ENCODE measurements at places on chromosomes 5 and 9. TPM values are rescaled to one million over a fixed set of nuclear protein-coding genes. Genes with fewer than 3 reads are reported as not detected.

The GNPDA1 gene
- 59.5 TPM for total RNA-seq

The CERCAM gene
- 27.9 TPM for total RNA-seq

The PPIC gene
- 25.6 TPM for total RNA-seq

The IRX1 gene
- total RNA-seq = not detected

The BNC2 gene
- 20.1 TPM for total RNA-seq

The PHF24 gene
- total RNA-seq = 0.13 TPM

The ADRA1B gene
- total RNA-seq = not detected

The NR2F1 gene
- total RNA-seq = 2.1 TPM

The MZB1 gene
- 0.38 TPM for total RNA-seq

GRCh38 chr5:115542651-115543364 lies 1.8 kb downstream of the FEM1C start:
- peaks cover 37% of the 10 kb centered on the region for H3K36me3 ChIP-seq
- peaks cover 14% of the 10 kb centered on the region for H3K27me3 ChIP-seq
- peaks cover 46% of the 10 kb centered on the region for H3K4me1 ChIP-seq
- H3K27ac ChIP-seq = peak overlapping the region; percentile 95

- H3K27ac ChIP-seq = peak overlapping the region; percentile 62
- no peak for DNase-seq
- no peaks in the 10 kb centered on the region for H3K27me3 ChIP-seq
- H3K4me3 ChIP-seq = no peak overlapping the region
These were observed 29.9 kb downstream of the DPYSL3 start for GRCh38 chr5:147479949-147480348.

DNA sequence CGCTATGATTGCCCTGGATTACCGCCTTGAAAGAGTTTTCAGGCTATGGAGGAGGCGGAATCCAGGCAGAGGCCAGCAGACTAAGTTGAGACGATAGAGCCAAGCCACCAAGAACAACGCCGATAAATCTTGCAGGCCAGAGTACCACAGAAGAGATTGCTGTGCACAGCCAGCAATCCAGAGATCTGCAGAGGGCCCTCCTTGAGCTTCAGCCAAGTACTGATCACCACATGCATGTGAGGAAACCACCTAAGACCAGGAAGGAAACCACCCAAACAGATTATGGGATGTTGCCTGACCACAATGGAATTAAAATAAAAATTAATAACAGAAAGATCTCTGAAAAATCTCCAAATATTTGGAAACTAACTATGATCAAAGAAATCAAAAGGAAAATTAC lies 74.9 kb downstream of the GCNT4 start:
- no peak overlapping the region for H3K27ac ChIP-seq
- no peak overlapping the region for H3K4me3 ChIP-seq
- no peak for DNase-seq
- no peaks in the 10 kb centered on the region for H3K4me1 ChIP-seq
- H3K27me3 ChIP-seq = no peaks in the 10 kb centered on the region

DNA sequence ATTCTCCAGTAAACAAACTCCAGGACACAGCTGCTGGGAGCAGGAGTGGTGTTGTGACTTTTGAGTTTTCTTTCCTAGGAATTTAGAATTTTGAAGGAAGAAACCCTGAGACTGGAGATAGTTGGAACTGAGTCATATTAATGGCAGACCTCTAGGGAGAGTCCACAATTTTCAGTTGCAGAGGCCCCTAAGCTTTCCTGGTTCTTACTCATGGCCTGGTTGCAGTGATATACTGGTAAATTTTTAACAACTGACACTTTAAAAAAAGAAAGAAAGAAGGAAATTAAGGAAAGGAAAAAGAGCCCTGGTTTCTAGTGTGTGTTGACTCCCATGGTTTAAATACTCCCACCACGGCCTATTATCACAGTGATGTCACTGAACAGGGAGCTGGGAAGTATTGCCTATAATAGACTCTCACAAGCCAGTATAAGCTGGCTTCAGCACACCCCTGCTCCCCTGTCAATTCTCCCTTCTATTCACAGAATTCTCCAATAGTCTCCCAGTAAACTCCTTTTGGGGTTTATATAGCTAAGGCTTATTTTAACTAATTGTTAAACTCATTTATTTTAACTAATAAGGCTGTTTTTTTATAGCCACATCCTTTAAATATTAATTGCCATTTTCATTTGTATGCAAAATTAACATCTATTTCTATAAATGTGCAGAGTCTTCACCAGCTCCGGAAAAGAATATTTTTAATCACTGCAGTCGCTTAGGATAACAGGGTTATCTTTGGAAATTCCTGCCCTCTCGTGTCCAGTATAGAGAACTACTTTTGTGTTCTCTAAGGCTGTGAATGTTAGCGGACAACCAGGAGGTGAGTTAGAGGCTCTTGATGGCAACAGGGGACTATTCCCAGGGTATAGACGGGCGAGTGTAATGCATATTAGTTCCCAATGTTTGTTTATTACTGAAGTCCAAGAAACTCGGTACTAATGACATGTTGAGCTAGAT lies 59.7 kb downstream of the GGTA1 start:
- no peak overlapping the region for H3K27ac ChIP-seq
- H3K36me3 ChIP-seq = no peaks in the 10 kb centered on the region
- peaks cover 4% of the 10 kb centered on the region for H3K27me3 ChIP-seq

GRCh38 chr5:69343083-69343482 lies 10.5 kb upstream of the CCDC125 start:
- no peaks in the 10 kb centered on the region for H3K4me1 ChIP-seq
- no peak overlapping the region for H3K4me3 ChIP-seq
- H3K27ac ChIP-seq = no peak overlapping the region
- no peaks in the 10 kb centered on the region for H3K27me3 ChIP-seq
- DNase-seq = no peak
- H3K36me3 ChIP-seq = no peaks in the 10 kb centered on the region

- peaks cover 1% of the 10 kb centered on the region for H3K27me3 ChIP-seq
- H3K4me3 ChIP-seq = peak overlapping the region; percentile 21
- peaks cover 46% of the 10 kb centered on the region for H3K36me3 ChIP-seq
These were observed 41.3 kb downstream of the ZNF366 start for GRCh38 chr5:72465601-72466563.

DNA sequence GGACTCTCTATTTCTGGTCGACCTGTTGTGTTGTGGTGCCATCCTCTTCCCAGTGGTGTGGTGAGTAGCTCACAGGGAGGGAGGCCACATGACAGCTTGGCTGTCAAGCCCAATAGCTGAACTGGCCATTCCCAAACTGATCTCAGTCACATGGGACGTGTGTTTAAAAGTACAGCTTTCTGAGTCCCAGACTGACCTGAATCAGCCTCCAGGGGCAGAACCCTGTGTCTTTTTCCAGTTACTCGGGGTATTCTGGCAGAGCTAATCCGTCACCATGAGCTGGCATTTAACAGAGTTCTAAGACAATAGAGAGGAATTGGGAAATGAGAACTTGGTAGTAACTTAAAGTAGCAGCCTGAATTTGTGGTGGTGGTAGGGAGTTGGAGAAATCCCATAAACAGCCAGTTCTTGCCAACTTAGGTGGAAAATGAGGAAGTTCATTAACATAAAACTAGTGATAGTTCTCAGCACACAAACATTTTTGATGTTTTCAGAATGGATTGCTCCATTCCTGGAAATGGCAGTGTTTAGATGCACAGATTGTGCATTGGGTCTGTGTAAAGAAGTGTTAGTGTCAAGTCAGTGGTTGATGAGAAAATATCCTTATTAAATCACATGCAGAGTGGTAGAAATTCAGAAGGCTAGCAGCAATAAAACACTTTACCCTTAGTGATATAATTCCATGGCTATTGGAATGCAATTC lies 50.9 kb downstream of the GPR107 start:
- DNase-seq = no peak
- H3K27me3 ChIP-seq = no peaks in the 10 kb centered on the region
- H3K4me1 ChIP-seq = peaks cover under 1% of the 10 kb centered on the region
- H3K4me3 ChIP-seq = peak overlapping the region; percentile 33

DNA sequence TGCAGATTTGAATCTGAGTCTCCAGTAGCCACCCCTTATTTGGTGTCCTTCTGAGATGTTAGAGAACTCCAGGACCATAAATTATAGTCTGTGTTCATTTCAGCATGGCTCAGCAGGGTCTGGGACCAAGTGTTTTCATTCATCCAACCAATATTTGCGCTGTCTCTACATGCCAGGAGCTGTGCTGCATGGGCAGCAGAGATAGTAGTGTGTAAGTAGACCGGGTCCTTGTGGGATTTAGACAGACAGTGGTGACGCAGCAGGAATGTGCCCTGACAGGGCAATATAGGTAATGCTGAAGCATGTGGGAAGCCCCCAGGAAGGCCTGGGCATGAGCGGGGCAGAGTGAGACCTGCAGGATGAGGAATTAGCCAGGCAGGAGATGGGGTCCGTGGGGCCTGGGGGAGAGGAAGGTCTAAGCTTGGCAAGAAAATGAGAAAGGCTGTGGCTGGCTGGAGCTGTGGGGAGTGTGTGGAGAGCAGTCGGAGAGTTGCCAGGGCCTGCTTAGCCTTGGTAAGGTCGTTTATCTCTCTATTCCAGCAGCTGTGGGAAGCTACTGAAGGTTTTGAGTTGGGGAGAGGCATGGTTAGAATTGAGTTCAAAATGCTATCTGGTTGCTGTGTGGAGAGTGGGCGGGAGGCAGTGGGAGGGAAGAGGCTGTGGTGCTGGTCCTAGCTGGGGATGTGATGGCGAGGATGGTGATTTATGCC lies 16.8 kb downstream of the STXBP1 start:
- no peak for DNase-seq
- peak overlapping the region; percentile 64 for H3K4me3 ChIP-seq
- H3K27ac ChIP-seq = peak overlapping the region; percentile 38
- H3K4me1 ChIP-seq = peaks cover 54% of the 10 kb centered on the region
- peaks cover 4% of the 10 kb centered on the region for H3K27me3 ChIP-seq

DNA sequence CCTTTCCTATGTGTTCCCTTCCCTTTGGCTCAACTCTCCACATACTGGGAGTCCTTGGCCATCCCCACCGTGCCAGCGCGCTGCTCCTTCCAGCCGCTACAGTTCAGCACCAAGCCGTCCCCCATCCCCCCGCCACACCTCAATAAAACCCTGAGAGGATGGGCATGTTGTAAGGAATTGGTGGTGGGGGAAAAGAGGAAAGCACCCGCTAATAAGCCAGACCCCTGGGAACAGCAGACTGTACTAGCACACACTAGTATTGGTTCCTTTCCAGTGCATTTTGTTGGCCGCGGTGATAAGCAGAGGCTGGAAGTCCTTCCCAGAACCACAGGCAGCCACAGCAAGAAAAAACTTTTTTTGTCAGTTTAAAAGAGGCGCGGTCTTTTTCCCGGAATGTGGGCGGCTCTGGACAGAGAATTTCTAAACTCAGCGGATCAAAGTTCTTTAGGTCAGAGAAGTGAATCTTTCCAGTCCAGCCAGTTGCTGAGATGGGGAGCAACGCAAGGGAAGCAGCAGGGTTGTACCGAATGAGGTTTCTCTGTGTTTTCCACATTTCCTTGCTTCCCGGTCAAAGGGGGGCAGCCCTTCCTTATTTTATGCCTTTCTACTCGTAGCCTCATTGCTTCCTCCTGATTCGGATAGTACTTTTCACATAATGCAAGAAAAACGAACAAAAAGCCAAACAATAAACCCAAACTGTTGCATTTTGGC lies 2.1 kb downstream of the CHSY3 start:
- peak overlapping the region; percentile 99 for H3K4me3 ChIP-seq
- peaks cover 7% of the 10 kb centered on the region for H3K36me3 ChIP-seq
- H3K27ac ChIP-seq = peak overlapping the region; percentile 31
- peak; percentile 10 for DNase-seq
- H3K4me1 ChIP-seq = peaks cover 22% of the 10 kb centered on the region

- peaks cover 11% of the 10 kb centered on the region for H3K4me1 ChIP-seq
- H3K27me3 ChIP-seq = no peaks in the 10 kb centered on the region
- H3K27ac ChIP-seq = no peak overlapping the region
- peaks cover 19% of the 10 kb centered on the region for H3K36me3 ChIP-seq
- DNase-seq = no peak
These were observed 10.4 kb downstream of the BICD2 start for GRCh38 chr9:92754091-92754745.

DNA sequence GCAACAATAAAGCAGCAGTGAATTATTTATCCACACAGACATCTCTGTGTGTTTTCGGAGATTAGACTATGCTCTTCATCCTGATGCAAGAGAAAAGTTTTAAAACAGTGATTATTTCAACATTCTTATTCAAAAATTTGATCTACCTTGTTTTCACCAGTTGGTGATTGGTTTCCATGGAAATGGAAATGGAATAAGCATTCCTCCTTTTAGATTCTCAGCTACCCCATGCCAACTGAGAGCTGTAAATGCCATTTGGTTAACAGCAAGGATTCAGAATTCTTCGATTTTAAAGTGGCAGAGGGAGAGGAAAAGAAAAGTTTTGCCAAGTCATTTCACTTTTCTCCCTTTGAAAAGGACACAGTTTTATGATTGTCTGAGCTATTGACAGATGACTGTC lies 154.7 kb downstream of the PCSK5 start:
- no peak for DNase-seq
- no peaks in the 10 kb centered on the region for H3K4me1 ChIP-seq
- no peak overlapping the region for H3K27ac ChIP-seq
- no peaks in the 10 kb centered on the region for H3K36me3 ChIP-seq
- H3K4me3 ChIP-seq = no peak overlapping the region
- H3K27me3 ChIP-seq = no peaks in the 10 kb centered on the region

GRCh38 chr5:95393279-95393678 lies 2.1 kb downstream of the FAM81B start:
- H3K4me1 ChIP-seq = peaks cover 26% of the 10 kb centered on the region
- H3K36me3 ChIP-seq = peaks cover 6% of the 10 kb centered on the region
- no peak for DNase-seq
- H3K4me3 ChIP-seq = no peak overlapping the region

GRCh38 chr5:56480705-56481427 lies 247.7 kb upstream of the ANKRD55 start:
- H3K27me3 ChIP-seq = no peaks in the 10 kb centered on the region
- H3K4me3 ChIP-seq = peak overlapping the region; percentile 86
- H3K4me1 ChIP-seq = peaks cover 33% of the 10 kb centered on the region

DNA sequence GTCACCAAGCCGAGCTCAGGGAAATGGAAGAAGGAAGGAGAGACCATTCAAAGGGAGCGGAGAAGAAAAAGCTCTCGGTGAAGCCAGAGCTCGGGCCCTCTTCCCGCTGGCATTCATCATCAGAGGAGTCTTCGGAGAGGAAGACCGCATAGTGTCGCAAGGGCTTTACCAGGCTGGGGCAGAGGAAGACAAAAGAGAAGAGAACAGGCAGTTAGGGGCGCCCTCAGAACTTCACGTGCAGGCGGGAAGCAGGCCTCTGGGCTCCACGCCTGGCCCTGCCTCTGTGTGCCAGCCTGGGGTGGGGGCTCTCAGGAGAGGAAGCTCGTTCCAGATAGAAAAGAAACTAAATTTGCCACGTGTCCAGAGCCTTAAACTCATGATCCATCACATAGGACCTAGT lies 31.7 kb downstream of the CRB2 start:
- peak overlapping the region; percentile 50 for H3K27ac ChIP-seq
- H3K4me1 ChIP-seq = no peaks in the 10 kb centered on the region
- peaks cover 8% of the 10 kb centered on the region for H3K36me3 ChIP-seq
- DNase-seq = no peak

- H3K4me1 ChIP-seq = peaks cover 14% of the 10 kb centered on the region
- H3K4me3 ChIP-seq = no peak overlapping the region
- peaks cover 3% of the 10 kb centered on the region for H3K27me3 ChIP-seq
- H3K27ac ChIP-seq = no peak overlapping the region
These were observed 31.3 kb upstream of the DAP start for GRCh38 chr5:10792336-10792735.
